ENCODE measurements at places on chromosomes 4 and X.

DNA sequence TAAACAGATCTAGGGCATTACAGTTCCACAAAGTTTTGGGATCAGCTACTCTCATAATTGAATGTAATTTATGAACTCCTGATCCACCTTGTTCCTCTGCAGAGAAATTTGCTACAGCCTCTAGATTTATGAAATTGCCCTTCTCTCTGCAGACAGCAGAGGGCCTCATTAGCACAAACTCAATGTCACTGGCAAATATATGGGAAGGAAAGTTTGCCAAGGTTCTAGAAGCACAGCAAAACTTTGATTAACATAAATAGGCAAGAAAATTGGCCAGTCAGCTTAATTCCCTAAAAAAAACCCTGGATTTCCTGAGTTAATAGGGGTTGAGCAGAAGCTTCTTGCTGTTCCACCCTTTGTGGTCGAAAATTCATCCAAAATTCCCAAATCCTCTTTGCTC is 31.5 kb downstream of the PRPS1 start:
- DNase-seq, result no peak

DNA sequence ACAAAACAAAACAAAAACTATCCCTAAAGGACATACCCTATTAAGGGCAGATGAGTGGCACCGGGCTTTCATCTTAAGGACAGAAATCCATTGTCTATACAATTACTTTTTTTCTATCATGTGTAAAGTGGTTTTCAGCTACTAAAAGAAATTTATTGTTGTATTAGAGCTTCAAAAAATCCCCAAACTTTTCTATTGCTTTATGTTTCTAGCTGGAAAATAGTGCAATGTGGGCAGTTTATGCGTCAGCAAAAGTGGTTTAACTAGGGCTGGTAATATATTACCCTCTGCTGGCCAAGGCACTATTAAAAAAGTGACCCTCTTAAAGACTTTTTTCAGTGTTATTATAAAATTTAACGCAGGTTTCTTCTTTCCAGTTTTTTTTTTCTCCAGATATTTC is 15.5 kb upstream of the GPR82 start:
- DNase-seq, result no peak

GRCh38 chrX:65488495-65488894 is 46.1 kb downstream of the LAS1L start:
- no peak for DNase-seq

DNA sequence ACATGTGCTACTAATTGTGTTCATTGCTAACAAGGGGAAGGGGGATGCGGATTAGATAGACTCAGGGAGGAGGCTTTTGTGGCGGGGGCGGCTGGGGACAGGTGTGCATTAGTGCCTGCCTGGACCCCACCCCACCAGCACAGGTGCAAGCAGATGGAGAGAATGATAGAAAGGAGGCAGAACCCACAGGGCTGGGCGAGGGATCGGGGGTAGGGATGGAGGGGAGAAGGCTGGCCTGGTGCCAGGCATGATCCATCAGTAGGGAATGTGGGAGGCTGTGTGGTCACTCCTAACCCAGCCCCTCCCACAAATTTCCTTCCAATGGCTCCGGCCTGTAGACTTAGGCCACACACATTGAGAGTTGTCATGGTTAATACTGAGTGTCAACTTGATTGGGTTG is 30.5 kb upstream of the CRMP1 start:
- DNase-seq, result no peak

DNA sequence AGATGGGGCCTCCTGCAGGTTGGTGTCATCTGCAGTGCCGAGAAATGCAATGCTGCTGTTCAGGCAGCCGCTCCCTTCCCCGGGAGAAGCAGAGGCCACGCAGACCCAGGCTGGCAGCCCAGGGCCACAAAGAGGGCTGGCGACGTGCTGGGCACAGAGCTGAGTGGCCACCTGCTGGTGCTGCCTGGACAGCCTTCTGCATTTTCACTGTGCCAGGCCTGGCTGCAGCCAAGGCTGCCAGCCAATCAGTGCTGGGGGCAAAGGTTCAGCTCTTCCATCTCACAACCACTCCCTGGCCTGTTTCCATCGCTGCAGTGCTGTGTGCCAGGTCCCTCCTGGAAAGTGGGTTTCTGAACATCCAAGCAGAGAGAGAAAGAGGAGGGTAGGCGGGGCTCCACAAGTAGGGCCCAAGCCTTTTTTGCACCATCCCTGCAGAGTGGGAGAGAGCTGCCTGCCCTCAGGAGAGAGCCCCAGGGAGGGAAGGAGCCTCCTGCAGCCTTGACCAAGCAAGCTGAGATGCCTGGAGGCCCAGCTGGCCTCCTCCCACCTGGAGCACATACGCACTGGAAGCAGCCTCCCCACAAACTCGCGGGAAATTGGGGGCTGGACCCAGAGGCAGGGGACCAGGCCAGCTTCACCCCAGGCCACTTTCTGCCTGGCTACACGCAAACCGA is 20.1 kb downstream of the ADRA2C start:
- DNase-seq, result no peak

- no peak for DNase-seq
These were observed 78.6 kb upstream of the RAI2 start for GRCh38 chrX:17939724-17940123.

- DNase-seq, result no peak
These were observed 94.8 kb upstream of the ELOVL6 start for GRCh38 chr4:110292994-110293744.

DNA sequence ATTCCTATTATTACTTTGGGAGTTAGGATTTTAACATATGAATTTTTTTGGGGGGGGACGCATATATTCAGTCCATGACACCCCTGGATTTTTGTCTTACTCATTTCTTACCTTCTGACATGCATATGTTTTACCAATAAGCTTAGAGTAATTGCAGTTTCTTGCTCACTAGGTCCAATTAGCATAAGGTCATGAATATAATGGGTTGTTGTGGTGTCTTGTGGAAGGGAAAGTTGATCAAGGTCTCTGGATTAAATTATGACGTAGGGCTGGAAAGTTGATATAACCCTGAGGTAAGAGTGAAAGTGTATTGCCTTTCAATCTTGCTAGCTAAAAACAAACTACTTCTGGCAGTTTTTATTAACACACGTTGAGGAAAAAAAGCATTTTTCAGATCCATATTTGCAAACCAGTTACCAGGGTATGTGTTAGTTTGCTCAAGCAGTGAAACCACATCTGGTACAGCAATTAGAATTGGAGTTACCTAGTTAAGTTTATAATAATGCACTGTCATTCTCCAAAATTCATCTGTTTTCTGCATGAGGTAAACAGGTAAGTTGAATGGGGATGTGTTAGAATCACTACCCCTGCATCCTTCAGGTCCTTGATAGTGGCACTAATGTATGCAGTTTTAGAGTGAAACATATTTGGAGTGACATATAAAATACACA is 32.0 kb downstream of the STIM2 start:
- no peak for DNase-seq

DNA sequence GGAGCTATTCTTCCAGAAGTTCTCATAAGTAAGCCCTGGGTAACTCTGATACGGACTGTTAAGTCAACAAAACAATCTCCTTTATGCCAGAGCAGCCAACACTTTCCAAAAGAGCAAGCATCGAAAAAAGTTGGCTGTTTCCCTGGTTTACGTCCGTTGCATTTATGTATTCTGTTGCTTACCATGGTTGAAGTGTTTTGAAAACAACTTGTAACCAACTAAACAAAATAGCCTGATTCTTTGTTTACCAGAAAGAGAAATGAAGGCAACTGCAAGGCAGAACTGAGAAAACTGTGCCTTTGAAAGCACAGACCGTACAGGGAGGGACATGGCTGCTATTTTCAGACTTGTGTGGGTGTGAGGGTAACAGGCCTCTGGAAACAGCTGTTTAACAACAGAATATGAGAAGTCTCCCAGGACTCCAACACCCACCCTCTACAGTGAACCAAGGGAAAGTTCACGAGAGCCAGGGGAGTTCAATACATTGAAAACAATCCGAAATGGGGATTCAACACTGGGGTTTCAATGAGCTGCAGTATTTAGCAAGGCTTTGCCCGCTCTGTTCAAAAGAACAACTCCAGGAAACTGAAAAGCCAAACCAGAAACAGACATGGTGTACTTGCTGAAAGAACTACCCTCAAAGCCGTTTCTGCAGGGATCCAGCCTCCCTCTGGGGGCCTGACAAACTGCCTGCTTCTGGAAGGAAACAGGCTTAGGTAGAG is 95.8 kb upstream of the EGFL6 start:
- DNase-seq, result no peak

- no peak for DNase-seq
These were observed 18.5 kb upstream of the RBM47 start for GRCh38 chr4:40648131-40648530.

DNA sequence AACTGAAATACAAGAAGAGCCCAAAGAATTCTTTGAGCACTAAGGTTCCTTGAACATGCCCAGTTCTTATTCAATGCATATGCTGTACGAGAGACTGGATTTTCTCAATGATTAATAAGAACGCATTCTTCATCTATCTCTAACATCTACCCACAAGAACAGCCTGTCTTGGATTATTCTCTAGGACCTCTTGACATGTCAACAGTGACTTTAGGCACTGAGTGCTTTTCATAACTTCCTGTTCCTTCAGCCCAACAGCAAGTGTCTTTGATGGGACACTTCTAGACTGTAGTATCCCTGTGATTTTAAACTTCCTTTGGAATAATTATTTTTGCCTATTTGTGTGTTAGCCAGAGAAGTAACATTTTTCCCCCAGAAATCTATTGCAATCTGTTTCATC is 69.3 kb downstream of the OPHN1 start:
- DNase-seq, result no peak

DNA sequence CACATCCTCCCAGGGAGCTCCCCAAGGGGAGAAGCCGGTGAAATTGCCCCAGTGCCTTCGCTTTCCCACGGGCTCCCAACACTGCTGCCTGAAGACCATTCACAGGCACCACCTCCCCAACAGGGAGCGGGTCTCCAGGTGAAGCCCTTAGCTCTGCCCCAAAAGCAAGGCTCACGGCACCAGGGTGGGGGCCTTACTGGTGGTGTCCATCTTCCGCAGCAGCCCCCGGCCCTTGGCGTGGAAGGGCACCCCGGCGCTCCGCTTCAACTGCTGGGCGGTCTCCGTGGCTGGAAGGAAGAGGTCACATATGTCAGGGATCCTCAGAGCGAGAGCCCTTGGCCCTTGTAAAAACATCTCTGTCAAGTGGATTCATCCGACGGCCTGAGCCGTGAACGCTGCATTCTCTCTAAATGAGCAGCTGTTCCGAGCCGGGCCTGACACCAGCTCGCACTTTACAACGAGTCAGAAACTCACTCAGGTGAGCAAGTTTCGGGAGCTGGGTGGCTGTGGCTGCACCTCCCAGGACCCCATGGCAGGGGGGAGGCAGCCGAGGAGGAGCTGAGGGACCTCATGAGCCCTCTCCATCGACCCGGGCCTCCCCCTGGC is 20.9 kb downstream of the NELFA start:
- no peak for DNase-seq

- no peak for DNase-seq
These were observed 45.7 kb downstream of the PASD1 start for GRCh38 chrX:151609222-151609621.

- no peak for DNase-seq
These were observed 18.0 kb downstream of the SHISA3 start for GRCh38 chr4:42415281-42415680.

- no peak for DNase-seq
These were observed 46.7 kb downstream of the JADE1 start for GRCh38 chr4:128856246-128856645.

DNA sequence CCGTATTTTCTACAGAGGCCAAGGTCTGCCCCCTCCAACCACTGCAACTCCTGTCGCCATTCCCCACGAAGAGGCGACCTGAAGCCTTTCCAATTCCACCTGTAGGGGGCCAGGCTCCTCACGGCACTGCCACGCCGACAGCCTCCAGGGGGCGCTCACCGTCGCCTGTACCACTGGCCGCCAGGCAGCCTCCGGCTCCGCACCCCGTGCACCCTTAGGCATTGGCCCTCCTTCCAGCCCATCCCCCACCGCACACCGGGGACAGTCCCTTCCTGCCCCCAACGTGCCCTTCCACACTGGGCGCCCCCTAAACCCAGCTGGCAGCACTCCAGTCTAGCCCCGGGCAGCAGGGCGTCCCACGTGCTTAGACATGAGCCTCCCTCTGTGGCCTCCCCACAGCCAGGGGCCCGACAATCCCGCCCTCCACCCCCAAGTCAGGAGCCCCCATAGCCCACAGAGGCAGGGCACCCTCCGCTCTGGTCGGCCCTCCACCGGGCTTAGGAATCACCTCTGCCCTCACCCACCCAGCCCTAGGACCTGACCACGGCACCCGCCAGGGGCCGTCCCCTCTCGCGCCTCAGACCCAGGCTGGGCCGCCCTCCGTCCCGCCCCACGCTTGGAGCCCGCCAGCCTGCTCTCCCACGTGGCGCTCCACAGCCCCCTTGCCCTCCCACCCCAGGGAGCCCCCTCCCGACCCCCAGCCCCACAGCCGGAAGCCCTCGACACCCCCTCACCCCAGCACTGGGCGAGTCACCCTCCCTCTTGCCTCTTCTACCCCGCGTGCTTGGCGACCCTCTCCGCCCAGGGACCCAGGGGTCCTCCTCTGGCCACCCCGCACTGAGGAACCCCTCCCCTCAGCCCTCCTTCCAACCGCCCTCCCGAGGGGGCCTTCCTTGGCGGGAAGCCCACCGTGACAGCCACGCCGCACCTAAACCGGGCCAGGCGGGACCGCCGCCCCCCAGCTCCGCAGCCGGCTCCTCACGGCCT is 711 bp downstream of the PNMA6E start:
- DNase-seq, result no peak

DNA sequence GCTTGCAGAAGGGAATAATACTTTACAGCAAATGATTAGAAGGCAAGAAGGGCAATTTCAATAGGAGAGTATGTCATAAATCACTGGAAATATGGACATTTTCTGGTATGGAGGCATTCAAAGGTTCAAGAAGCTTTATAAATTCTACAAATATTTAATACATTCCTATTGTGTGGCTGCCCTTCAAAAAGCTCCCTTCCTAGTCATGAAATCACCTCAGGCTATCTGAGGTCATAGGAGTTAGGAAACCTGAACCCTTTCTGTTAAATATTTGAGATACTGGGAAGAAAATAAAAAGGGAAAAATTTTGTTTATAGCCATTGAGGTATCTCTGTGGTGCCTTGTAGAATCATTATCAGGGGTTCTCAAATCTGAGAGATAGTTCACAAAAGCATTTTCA is 316.8 kb upstream of the EMCN start:
- no peak for DNase-seq

GRCh38 chr4:26052663-26053541 is 138.9 kb downstream of the SMIM20 start:
- DNase-seq, result no peak

Measured in NCI-H1436 treated with DMSO at 0.1 percent for 48 hours (cell line).